ENCODE measurements at places on chromosomes 7 and 10. TPM values are rescaled to one million over a fixed set of nuclear protein-coding genes. Genes with fewer than 3 reads are reported as not detected.

DNA sequence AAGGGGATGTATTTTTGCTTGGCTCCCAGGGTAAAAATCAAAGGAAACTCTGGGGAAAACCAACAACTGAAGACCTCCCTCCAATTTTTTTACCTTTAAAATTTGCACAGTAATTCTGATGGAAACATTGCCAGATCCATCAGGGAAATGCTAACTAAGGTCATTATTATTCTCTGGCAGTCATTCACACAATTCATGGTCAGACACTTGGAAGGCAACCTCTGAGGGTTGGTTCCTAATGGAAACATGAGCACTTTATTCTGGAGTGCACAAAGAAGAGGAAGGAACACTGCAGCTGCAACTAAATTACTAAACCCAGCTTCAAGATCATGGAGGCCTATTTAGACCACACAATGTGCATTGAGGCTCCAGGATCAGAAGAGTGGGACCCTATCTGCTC, 34.2 kb downstream of the SRI start:
- H3K4me1 ChIP-seq, result no peaks in the 10 kb centered on the region
- no peak overlapping the region for H3K4me3 ChIP-seq
- DNase-seq, result no peak
- H3K27me3 ChIP-seq, result no peaks in the 10 kb centered on the region

DNA sequence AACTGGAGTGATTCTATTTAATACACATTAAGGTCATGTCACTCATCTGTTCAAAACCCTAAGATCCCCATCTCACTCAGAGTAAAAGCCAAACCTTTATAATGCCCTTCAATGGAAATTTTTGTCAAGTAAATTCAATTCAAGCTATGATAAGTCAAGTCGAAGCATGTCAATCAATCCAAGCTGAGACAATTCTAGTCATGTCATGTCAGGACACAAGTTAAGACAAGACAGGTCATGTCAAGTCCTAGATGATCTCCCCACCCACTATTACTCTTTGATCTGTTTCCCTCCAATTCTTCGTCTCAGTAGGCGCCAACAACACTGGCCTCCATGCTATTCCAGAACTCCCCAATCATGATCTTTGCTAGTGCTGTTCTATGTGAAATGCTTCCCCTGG, 141.4 kb downstream of the MAGI2 start:
- no peaks in the 10 kb centered on the region for H3K4me1 ChIP-seq
- no peak for DNase-seq
- no peaks in the 10 kb centered on the region for H3K36me3 ChIP-seq
- H3K27me3 ChIP-seq, result no peaks in the 10 kb centered on the region
- no peak overlapping the region for H3K4me3 ChIP-seq

- no peak for DNase-seq
- H3K27ac ChIP-seq, result peak overlapping the region; percentile 90
- no peaks in the 10 kb centered on the region for H3K27me3 ChIP-seq
Measured at GRCh38 chr7:100875356-100875751, 451 bp downstream of the SRRT start.

DNA sequence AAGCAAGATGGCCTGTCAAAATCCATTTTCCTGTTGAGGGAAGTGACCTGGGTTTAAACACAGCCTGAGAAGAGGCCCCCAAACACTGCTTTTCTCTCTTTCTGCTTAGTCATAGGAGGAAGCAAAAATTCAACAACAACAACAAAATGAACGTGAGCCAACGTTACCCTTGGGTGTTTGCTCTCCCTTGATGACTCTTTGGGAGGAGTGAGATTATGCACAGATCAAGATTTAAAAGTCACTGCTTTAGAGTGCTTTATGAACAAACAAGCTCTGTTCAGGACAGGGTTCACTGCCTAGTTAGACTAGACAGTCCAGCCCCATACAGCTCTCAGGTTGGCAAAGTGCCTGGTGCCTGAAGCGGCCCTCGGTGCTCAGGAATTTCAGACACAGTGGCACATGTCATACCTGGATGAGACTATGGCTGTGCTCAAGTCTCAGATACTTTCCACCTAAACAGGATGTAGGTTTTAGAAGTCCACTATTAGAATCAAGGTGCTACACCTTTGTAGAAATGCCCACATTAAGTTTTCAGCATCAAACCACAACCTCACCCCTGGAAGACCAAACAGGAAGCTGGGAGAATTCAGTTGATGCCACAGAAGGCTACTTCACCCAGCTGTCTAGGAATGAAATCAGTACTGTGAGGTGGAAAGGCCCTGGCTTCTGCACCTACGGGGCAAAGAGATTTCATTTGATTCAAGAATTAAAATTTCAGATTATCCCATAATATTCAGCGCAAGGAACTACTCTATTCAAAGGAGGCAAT, 38.7 kb downstream of the DENND11 start:
- H3K27ac ChIP-seq, result peak overlapping the region; percentile 3
- DNase-seq, result no peak
- H3K4me3 ChIP-seq, result no peak overlapping the region
- peaks cover 14% of the 10 kb centered on the region for H3K4me1 ChIP-seq
- peaks cover 72% of the 10 kb centered on the region for H3K36me3 ChIP-seq

DNA sequence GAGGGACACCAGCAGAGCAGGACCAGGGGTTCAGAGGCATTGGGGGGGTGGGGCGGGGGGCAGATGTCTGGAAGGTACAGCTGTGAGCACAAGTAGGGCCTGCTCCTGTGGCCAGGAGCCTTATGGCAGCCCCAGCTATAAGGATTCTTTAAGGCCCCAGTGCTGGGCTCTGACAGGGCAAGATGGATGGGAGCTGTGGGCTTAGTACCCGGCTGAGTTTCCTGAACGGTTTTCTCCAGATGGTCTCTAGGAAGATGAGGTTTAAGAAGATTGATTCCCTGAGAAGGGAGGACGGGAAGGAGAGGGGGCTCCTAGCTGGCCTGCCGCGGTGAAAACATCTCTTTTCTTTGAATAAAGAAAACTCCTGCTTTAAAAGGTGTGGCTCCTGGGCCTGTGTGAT, 30.1 kb upstream of the COMTD1 start:
- no peaks in the 10 kb centered on the region for H3K27me3 ChIP-seq
- DNase-seq, result no peak
- H3K36me3 ChIP-seq, result no peaks in the 10 kb centered on the region
- no peak overlapping the region for H3K27ac ChIP-seq

DNA sequence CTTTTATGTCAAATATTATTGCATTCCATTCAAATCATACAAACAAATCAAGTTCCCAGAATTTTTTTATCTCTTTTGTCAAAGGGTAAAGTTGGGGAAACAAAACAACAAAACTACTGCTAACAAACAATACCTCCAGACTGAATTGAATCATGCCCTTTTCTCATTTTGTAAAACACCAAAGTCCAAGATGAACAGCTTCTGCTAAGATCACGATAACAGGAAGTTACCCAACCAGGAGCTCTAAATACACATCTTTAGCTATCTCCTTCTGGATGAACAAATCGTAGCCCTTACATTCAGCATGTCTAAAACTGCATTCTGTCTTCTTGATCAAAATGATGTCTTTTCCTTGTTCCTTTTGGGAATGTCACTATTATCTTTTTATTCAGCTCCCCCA, 97.4 kb downstream of the CTTNBP2 start:
- H3K27me3 ChIP-seq, result no peaks in the 10 kb centered on the region
- H3K27ac ChIP-seq, result no peak overlapping the region
- no peak overlapping the region for H3K4me3 ChIP-seq
- no peak for DNase-seq
- H3K36me3 ChIP-seq, result no peaks in the 10 kb centered on the region

DNA sequence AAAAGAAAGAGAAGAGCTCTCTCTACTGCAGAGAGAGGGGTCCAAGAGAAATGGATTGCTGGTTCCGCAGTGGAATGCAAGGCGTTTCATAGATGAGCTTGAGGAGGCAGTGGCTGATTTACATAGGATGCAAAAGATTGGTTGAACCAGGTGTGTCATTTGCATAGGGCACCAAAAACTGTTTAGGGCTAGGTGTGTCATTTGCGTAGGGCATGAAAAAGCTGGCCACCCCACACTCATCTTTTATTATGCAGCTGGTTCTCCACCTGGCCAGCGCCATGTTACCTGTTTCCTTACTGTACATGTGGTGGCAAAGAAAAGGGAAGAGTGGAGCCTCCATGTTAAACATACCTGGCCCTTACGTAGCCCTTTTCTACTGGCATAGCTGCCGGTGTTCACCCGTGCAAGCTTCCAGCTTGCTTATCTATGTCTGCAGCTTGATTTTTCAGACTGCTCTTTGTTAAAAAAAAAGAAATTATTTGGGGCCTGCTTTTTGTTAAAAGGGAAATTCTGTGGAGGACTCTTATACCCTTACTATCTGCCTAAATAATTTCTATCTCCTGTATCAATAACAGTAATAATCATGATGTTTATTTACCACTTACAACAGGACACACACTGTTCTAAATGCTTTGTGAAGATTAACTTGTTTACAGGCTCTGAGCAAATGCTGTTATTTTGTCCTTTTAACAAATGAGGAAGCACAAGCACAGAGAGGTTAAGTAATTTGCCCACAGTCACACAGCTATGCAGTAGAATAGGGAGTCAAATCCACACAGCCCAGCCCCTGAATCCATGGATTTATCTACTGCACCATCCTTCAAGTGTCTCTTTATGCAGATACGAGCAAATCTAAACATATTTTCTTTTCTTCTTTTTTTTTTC, 33.3 kb downstream of the CASP7 start:
- no peaks in the 10 kb centered on the region for H3K27me3 ChIP-seq
- peaks cover 5% of the 10 kb centered on the region for H3K4me1 ChIP-seq
- H3K27ac ChIP-seq, result no peak overlapping the region
- no peak overlapping the region for H3K4me3 ChIP-seq
- peaks cover 20% of the 10 kb centered on the region for H3K36me3 ChIP-seq

AS3MT gene
- 2.5 TPM for total RNA-seq

Data from upper lobe of right lung (tissue), 1 donor.